ENCODE measurements at places on chromosomes 2 and 18.

- no peak for DNase-seq
These were observed 103.5 kb downstream of the ANKRD44 start for GRCh38 chr2:197207106-197207505.

DNA sequence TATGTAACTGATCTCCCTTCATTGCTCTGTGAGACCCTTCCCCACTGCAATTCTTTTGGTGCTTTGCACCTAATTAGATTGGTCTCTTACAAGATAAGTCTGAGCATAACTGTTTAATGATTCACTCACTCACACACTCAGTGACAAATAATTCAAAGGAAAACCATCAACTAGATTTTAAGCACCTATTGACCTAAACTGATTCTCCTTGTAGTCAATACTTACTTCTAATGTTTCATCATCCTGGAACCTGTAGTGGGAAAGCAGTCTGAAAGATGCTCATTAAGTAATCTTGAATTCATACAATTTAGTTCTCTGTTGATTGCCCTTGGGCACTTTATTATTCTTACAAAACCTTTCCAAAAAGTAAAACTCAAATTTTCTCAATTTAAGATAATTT lies 74.3 kb upstream of the COL5A2 start:
- DNase-seq: no peak

DNA sequence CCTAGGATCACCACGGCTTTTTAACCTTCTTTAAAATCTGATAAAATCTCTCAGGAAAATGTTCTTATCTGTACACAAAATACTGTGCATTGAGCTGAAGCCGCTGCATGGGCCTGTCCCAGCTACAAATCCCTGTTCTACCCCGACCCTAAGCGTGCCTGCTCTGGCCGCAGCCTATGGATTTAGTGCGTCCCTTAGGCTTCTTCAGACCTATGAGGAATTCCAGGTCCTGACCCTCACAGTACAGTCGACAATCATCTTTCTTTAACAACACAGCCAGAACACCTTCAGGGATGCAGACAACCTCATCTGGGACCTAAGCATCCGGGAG lies 477 bp upstream of the WDCP start:
- no peak for DNase-seq

DNA sequence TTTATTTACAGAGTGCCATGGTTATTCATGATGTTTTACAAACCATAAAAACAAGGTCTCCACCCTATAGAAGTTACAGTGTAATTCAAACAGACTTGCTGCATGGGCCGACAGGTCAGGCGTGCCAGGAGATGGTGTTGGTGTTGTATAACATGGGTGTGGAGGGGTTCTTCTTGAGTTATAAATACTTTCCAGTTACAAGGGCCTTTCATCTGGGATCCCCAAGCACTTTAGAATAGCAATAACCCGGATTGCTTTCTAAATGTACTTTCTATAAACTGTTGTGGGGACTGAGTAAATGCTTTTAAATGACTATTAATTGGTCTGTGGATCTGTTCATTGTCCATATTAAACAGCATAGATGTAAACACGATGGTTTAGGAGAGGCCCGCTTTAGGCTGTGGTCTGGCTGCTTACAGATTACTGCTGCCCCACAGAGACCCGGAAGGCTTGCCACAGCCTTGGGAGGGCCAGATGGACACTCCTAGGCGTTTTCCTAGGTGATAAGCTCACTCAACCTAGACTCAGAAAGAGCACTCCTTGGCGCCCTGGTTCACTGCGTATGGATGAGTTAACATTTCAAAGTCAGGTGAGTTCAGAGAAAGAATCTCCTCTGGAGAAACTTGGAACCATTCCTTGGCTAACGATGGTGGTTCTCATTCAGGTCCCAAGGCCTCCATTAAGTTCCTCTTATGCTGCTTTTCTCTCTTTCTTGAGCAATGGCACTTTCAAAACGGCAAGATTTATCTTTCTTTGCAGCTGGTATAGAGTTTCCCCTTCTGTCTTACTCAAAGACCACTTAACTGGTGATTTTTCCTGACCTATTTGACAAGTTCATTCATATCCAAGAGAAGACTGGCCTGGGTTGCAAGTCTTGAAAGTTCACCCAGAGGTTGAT lies 3.6 kb upstream of the KIAA2012 start:
- DNase-seq: no peak

GRCh38 chr2:123080331-123080730 lies 944.8 kb upstream of the CNTNAP5 start:
- no peak for DNase-seq

GRCh38 chr2:216059233-216059834 lies 22.3 kb downstream of the PECR start:
- no peak for DNase-seq

- no peak for DNase-seq
These were observed 73.5 kb downstream of the WDPCP start for GRCh38 chr2:63514781-63515180.

GRCh38 chr2:54680397-54681041 lies 42.9 kb upstream of the EML6 start:
- DNase-seq: no peak

GRCh38 chr2:171718720-171719119 lies 31.5 kb downstream of the DYNC1I2 start:
- no peak for DNase-seq

DNA sequence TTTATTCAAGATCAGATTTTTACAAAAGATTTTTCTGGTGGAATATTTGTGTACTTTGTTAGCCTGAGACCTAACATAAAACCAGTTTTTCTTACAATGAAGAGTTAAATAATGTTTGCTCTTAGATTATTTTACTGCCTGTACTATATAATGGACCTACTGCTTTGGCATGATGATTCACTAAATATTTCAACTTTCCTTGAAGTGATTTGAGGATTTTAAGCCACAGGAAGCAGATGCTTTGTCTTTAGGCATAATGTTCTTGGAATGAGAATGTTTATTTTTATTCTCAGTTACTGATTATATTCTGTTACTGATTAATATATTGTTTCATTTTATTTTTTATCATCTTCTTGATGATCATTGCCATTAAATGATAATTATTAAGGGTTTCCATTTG lies 175.3 kb upstream of the LRP1B start:
- DNase-seq: no peak

DNA sequence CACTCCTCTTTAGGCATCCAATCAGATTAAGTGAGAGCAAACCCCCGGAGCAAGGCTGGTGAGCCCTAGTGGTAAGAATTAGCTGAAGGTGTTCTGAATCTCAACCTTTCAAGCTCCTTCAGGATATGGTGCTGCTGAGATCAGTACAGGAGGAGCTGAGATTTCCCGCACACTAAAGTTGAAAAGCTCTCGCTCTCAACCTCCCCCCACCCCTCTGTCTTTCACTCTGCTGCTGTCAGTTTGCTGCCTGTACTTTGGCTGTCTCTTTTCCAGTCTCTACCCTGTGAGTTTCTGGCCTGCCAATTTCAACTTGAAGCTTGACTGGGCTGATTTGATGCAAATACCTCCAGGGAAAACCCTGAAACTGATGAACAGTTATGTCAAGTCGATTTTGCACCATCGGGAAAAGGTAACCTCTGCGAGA lies 15.7 kb downstream of the ZEB2 start:
- no peak for DNase-seq

- no peak for DNase-seq
These were observed 792.6 kb downstream of the CPS1 start for GRCh38 chr2:211349031-211349430.

DNA sequence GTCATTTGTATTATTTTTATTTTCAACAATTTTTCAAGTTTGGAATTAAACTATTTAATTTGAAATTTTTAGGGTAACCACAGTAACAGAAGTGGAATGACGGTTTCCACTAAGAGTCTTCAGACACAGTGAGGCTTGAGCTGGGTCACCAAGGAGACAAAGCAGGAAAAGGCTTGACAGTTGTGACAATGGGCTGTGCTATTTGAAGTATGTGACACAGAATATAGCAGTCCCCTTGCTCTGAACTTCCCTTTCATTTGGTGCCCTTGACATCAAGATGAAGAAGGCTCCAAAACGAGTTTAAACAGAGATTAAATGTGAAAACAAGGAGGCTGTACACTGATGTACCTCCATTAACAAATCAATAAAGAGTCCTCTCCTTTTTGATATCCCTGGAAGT lies 265.4 kb upstream of the DLGAP1 start:
- DNase-seq: no peak

GRCh38 chr2:240452462-240453256 lies 17.2 kb downstream of the GPC1 start:
- no peak for DNase-seq

DNA sequence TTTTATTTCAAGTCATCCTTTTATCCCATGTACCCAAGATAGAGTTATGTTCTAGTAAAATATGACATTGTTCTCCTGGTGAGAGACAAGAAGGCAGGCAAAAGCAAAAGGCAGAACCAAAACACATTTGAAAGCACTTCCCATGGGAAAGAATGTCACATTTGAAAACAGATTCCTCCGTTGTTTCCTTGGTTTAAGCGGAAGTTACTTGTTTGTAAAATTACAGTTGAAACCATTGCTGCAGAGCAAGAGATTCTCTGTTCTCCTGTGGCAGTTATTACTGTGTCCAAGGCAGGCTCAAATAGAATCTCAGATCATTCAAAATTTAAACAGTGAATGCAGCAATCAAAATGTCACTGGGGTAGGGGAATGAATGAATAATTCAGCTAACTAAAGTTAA lies 149.6 kb downstream of the MTCL1 start:
- DNase-seq: no peak

GRCh38 chr2:135962366-135963123 lies 22.9 kb downstream of the DARS1 start:
- no peak for DNase-seq

DNA sequence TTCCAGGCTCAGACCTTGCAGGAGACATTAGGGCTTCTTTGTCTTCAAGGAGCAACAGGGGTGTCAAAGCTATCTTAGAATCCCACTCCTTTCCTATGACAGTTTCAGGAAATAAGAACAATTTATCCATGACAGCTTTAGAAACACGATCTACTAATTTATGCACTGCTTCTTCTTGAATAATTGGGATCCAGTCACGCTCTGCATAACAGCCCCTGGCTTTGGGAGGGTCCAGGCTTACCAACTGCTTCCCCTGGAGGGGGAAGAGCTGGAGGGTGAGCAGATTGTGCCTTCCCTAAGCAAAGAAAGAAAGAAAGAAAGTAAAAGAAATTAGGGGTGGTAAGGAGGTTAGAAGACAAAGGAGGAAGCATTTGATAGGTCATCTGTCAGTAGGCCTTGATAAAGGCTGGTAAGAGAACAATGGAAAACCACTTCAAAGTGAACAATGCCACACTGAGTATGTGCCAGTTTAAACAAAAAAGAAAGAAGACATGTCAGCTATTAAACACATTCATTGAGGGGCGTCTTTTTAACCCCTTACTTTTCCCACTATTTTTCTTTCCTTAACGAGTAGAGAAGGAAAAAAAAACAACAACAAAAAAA lies 327.6 kb downstream of the DCC start:
- DNase-seq: no peak

GRCh38 chr2:173496746-173497145 lies 142.1 kb downstream of the CDCA7 start:
- no peak for DNase-seq

DNA sequence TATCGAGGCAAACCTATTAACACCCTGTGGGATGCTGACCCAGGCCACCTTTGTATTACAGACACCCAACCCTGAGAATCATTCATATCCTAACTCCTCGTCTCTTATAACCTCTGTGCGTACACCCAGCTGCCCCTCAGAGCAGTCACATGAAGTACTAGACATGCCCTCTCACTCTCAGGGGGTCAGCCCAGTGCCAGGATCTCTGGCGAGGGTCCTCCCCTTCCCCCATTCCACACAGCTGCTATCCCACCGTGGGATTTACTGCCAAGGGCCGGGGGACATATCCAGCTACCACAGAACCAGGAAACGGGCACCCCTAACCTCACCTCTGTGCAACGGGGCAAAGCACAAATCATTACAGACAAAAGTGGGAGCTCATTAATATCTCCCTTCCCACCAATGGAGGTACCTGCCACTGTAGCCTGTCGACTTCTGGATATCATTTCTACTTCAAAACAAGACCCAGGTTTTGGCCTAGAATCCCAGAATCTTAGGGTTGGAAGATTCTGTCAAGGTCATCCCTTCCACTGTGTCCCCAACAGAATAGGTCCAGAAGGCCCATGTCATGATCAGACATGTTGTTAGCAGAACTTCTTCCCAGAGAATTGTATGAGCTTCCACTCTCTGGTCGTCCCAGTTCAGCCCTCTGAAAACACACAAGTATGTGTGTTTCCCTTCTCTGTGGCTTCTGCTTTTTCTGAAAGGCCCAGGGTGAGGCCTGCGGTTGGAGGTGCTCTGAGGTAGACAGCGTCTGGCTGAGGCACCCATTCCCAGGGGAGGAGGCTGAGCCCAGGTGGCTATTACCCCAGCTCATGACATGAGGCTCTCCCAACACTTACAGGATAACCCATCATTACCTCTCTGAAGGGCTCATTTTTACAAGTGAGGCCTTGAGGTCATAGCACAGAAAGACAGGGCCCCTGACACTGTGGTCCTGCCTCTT lies 1.7 kb downstream of the TMBIM1 start:
- peak; percentile 39 for DNase-seq

- DNase-seq: no peak
These were observed 217.1 kb downstream of the MREG start for GRCh38 chr2:215796140-215796855.

GRCh38 chr2:207370646-207371045 lies 159.1 kb upstream of the CREB1 start:
- no peak for DNase-seq

All from activated gamma-delta T cell treated with Interleukin-2 at 50 U/mL for 16 hours (primary cell).